Left cardiac atrium (tissue), 4 donors: ENCODE measurements at places on chromosomes 11 and 22.

- DNase-seq = no peak
These were observed 38.1 kb upstream of the LDLRAD3 start for GRCh38 chr11:35905646-35906276.

- DNase-seq = no peak
These were observed 196.1 kb downstream of the TRIM29 start for GRCh38 chr11:119941636-119942411.

- no peak for DNase-seq
These were observed 505.4 kb downstream of the MN1 start for GRCh38 chr22:27296091-27296675.

- no peak for DNase-seq
These were observed 3.7 kb upstream of the HSPA8 start for GRCh38 chr11:123065621-123066020.

- no peak for DNase-seq
These were observed 31.3 kb downstream of the CTNND1 start for GRCh38 chr11:57792870-57793269.
